Stimulated activated CD8-positive, alpha-beta memory T cell treated with anti-CD3 and anti-CD28 coated beads, Interleukin-4, amount 100 ng/mL, for 1 hour (primary cell): ENCODE measurements at places on chromosomes 7 and 10.

DNA sequence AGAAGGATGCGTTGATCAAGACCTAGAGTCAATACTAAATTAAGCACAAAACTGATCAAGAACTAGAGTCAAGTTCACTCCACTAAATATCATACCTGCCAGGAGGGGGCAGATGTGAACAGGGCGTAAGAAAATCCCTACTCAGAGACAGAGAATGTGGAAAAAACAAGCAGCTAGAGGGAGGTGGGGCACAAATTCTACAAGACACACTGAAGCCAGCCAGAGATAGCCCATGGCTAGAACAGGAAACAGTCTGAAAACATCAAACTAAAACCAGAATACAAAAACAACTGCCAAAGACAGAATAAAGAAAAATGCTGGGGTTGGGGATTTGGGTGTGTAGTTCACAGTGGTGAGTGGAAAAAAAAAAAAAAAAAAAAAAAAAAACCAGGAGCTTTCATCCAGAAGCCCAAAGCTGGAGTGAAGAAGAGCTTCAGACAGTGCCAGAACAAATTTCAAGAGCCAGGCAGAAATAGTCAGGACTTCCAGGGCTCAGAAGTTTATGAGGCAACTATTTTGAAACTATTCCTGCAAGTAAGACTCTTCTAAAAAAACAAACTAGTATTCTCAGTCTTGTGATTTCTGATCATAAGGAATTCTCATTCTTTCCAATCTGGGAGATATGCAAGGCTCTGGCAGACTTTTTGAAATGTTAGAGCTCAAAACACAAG is 118.3 kb downstream of the CCDC71L start:
- DNase-seq: no peak

DNA sequence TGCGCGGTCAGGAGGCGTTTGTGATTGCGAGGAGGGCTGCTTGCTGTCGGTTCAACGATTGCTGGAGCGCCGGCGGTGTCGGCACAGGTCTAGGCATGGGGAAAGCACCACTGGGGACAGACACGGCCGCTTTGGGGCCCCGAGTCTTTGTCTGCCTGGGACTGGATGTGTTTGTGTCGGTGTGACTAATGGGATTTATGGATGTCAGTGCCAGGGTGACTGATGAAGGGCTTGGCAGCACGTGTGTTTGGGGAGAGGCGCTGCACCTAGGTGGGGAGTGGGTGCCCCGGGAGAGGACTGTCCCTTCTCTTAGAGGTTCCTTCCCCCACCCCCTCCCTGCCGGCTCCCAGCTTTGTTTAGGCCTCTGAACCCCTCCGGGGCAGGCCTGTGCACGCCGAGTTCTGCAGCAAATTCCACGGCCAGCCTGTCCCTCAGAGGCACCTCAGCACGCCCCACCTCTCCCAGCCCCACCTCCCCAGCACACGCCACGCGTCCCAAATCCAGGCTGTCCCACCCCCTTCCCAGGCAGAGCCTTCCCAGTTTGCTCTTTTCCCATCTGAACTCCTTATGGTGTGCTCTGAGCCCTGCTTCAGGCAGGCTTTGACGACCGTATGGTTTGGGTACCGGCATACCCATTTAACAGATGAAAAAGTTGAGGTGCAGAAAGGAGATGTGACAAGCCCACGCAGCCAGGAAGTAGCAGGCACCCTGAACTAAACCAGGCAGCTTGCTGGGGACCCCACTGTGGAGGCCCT is 6.4 kb upstream of the TNRC18 start:
- DNase-seq: no peak

DNA sequence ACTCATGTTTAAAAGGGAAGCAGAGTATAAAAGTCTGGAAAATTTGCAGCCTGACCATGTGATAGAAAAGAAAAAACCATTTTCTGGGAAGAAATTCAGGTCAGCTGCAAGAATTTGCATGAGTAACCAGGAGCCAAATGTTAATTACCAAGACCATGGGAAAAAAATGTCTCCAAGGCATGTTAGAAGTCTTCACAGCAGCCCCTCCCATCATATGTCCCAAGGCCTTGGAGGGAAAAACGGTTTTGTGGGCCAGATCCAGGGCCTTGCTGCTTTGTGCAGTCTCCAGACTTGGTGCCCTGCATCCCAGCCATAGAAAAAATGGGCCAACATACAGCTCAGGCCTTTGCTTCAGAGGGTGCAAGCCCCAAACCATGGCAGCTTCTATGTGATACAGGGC is 1019.6 kb upstream of the SORCS1 start:
- no peak for DNase-seq

DNA sequence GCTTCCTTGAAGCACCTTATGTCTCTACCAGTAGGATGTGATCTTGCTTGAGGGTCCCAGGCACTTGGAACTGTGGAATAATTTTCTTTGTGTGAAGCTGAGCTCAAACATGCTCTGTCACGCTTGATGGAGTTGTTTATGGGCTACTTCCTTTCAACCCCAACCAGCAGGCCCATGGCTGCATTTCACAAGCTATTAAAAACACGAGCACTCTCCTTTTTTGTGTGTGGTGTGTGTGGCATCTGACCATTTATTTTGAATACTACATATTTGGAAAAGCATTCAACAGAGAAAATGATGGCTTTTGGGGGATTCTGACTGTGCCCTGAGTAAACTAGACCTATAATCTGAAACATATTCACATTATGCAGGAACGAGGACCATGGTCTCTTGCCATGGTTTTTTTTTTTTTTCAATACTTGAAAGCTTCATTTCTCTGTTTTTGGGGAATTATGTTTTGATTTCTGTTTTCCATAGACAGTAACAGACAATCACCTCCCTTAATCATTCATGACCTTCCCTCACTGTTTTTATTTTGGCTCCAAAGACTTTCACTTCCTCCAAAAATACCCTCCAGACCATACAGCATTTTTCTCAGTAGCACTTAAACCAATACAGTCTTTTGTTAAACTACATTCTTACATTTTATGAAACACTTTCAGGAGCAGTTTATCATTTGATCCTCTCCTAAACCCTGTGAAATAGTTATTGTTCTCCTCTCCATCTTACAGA is 233.6 kb upstream of the BMPER start:
- no peak for DNase-seq

DNA sequence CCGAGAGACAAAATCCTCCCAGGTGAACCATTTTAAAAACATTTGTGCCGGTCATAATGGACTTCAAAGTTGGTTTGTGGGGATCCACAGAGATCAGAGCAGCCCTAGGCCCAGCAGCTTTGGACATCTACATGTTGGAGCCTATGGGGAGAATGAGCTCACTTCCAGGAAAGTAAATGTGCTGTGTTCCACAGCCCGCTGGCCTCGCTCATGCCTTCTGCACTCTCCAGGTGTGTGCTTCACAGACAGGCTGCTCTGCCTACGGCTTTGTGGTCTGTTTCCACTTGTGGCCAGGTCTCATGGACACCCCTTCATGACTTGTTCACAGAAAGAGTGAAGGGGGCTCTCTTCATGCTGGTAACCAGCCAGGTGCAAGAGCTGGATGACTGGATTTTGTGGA is 141.6 kb downstream of the ADARB2 start:
- no peak for DNase-seq

DNA sequence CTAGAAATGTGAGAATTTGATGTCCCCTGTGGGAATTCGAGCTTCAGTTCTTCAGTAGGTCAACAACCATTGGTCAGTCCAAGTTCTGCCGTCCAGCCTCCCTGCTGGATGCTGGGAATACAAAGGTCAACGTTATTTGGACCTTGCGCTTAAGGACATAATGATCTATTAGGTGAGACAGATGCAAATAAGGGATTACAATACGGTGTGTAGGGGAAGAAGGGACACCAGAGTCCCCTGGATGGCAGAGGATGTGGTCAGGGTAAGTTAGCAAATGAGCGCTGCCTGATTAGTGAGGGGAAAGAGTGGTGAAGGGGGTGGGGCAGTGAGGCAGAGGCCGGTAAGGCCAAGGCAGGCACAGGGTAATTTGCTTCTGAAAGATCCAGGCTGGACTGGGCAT is 16.2 kb downstream of the CCNY start:
- DNase-seq: no peak

- DNase-seq: no peak
These were observed 163.3 kb downstream of the THSD7A start for GRCh38 chr7:11668727-11669126.

- DNase-seq: no peak
These were observed 33.0 kb downstream of the PSAP start for GRCh38 chr10:71817831-71818655.

DNA sequence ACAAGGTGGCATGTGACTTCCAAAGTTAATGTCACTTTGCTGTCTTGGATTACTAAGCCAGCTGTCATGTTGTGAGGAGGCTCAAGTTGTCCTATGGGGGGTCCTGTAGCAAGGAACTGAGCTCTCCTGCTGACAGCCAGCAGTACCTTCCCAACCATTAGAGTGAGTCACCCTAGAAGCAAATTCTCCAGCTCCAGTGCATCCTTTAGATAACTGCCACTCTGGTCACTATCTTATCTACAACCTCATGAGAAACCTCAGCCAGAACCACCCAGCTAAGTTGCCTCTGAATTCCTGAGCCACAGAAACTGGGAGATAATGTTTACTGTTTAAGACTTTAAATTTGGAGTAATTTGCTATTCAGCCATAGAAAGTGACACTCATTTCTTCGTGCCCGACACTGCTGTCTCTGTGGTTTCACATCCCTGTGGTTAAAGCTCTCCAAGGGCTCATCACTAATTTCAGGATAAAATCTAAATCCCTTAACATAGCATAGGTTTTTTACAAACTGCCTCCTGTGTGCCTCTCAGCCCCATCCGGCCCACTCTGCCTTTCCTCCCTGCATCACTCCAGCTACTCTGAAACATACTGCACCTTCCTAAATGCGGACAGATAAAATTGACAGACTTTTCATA is 83.5 kb downstream of the PRR15 start:
- DNase-seq: no peak

DNA sequence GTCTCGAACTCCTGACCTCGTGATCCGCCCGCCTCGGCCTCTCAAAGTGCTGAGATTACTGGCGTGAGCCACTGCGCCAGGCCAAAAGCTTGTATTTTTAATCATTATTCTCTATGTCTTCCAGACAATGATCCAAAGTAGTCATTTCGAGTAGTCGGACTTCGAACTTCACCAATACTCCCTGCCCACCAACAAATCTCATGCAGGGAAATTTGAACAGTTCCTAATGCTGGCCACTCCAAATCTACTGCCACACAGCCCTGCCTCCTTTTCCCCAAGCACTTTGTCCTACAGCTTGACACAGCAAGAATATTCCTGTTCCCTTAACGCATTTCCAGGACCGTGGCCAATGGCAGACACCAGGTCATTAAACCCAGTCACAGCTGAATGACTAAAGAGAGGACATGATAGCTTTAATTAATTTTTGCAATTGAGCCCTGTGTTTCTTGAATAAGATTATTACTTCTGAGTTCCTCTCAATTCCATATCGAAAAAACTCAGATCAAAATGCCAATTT is 142.3 kb upstream of the NRP1 start:
- no peak for DNase-seq
